ENCODE measurements at places on chromosomes 3 and 15.

GRCh38 chr3:64922213-64922612 is 234.4 kb upstream of the ADAMTS9 start:
- DNase-seq: no peak

DNA sequence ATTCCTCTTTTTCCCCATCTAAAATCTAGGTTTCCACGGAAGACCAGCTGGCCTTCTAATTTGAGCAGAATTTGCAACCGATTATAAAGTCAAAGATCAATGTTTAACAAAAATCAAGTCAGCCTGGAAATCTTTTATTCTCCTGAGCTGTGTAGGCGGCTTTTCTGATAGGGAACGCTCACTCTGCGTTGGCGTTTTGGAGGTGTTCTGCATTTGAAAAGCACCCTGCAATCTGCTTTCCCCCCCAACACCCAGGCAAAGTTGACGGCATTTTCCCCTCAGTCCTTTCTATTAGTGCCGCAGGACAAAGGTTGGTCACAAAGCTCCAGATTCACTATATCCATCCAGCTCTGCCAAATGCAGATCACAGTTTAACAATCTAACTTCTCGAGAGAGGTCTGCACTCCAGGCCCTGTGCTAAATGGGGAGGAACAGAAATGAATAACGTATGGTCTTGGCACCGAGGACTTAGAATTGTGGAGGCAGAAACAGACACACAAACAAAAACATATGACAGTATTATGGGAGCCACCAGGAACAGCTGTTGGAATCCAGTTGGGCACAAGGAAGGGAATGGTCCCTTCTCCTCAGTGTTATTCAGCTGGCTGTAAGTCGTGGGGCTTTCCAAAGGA is 50.4 kb upstream of the LARS2 start:
- no peak for DNase-seq

DNA sequence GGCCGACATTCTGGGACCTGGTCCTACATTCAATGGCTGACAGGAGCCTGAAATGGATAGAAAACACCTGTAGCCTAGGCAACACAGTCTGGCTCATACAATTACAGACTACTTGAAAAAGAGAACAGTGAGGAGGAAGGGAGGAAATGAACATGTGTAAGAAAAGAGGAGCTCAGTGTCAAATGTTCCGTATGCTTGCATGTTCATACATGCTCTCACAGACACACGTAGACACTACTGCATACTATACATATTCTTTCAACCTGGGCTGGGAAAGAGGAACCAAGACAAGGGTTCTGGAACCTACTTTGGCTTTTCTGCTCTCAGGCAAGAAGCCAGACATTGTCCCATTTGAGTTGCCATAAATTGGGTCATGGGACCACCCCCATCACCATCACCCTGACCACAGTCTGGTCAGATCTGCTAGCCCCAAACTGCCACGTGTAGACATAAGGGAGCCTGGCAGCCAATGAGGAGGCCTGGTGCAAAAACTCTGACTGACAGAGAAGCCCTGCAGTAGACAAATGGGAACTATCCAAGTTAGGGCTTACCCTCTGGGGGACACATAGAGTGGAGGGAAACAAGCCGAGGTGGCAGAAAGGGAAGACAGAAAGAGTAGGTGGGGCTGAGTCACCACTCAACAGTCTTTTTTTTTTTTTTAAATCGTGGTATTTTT is 310.0 kb downstream of the SHQ1 start:
- no peak for DNase-seq

DNA sequence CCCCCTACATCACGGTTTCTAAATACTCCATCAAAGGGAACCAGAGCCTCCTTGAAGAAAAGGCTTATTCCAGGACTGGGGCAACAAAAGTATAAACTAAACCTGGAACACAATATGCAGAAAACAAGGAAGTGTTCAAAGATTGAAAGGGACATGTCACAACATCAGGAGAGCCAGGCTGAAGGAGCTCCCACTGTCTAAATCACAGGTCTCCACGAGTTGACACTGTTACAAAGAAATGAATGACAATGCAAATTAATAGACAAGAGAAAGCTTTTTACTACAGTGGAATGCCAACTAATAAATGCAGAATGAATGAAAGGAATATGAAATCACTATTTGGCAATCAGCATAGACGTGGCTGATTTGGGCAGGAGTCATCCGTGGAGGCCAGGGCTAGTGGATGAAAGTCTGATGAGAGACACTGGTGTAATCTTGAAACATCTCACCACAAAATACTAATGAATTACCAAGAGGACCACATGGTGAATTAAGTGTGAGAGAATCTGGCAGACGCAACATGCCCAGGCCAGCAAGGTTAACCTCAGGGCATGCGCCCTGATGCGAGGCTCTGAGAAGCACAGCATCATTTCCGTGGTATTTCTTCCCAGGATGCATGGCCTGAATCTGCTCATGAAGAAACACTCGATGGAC is 123.8 kb upstream of the TJP1 start:
- no peak for DNase-seq

- DNase-seq: no peak
These were observed 5.2 kb upstream of the VEPH1 start for GRCh38 chr3:157508461-157508860.

GRCh38 chr15:81940467-81941451 is 105.1 kb downstream of the MEX3B start:
- DNase-seq: no peak

DNA sequence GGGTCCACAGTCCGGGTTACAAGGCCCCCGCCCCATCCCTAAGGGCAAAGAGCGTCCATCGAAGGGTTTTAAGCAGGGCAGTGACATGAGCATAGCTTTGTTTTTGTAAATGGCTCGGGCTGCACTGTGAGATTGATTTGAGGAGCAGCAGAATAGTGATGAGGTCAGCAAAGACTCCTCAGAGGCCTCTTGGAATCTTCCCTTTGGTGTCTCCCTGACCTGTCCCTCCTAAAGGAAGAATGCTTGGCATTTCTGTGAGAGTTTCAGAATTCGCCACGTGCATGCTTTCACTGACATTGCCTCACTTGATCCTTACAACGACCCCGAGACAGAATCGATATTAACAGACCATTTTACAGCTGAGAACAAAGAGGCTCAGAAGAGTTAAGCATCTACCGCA is 20.3 kb downstream of the LAMP3 start:
- DNase-seq: no peak

GRCh38 chr15:41952013-41952563 is 20.3 kb downstream of the EHD4 start:
- DNase-seq: no peak

DNA sequence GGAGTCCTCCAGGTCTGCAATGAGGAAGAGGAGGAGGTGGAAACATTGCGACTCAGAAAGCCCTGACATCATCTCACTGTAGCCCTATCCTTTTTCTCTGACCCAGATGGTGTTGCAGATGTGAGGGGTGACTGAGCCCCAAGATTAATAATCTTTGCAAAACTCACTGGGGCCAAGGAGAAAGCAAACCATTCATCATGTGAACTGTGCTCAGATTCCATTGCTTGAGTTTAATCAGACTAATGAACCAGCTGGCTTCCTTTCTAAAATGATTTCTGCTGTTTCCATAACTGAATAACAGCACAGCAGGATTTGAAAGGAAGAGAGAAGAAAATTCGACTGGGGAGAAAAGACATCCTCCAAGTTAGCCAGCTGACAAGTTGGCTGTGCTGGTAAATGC is 13.4 kb upstream of the DGKG start:
- no peak for DNase-seq
